Ovary (tissue), 10 donors: ENCODE measurements at places on chromosomes 12 and 14. TPM values are rescaled to one million over a fixed set of nuclear protein-coding genes. Genes with fewer than 3 reads are reported as not detected.

Gene SPIC
- 0.17 TPM for polyA plus RNA-seq

DNA sequence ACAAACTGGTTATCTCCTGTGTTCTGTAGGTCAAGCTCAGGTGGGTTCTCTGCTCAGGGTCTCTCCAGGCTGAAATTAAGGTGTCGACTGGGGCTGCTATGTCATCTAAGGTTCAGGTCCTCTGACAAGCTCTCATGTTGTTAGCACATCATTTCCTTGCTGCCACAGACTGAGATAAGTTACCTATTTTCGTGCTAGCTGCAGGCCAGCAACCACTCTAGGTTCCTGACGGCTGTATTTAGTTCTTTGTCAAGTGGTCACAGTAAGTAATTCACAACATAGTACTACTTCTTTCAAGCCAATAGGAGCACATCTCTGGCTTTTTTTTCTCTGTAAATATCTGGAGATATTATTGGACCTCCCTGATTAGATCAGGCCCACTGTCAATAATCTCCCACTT is 169.3 kb upstream of the CAND1 start:
- no peak overlapping the region for H3K27ac ChIP-seq
- H3K27me3 ChIP-seq, result no peaks in the 10 kb centered on the region
- DNase-seq, result no peak
- no peaks in the 10 kb centered on the region for H3K36me3 ChIP-seq
- no peak overlapping the region for H3K4me3 ChIP-seq

DNA sequence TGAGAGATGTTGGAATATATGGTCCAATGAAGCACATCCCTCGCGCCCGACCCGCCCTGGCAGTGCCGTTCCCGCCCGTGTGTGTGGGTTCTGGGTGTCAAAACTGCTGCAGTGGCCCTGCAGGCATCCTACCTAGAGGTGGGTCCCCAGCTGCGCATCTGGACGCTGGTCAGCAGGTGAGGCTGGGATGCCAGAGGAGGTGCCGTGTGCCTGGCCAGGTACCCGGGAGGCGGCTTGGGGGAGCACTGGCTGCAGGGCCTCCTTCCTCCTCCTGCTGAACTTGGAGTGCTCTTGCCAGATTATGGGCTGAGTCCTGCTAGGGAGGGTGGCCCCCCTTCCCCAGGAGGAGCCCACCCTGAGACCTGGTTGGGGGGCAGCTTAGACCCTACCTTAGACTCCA is 5.2 kb downstream of the MTA1 start:
- H3K36me3 ChIP-seq, result no peaks in the 10 kb centered on the region
- H3K4me3 ChIP-seq, result no peak overlapping the region
- H3K4me1 ChIP-seq, result peaks cover 19% of the 10 kb centered on the region
- no peak for DNase-seq
- H3K27me3 ChIP-seq, result no peaks in the 10 kb centered on the region

Gene ZNF410
- 37.0 TPM for polyA plus RNA-seq

Gene DCP1B
- polyA plus RNA-seq, result 22.9 TPM

- H3K4me1 ChIP-seq, result no peaks in the 10 kb centered on the region
- no peak for DNase-seq
- H3K4me3 ChIP-seq, result no peak overlapping the region
- H3K27me3 ChIP-seq, result no peaks in the 10 kb centered on the region
Observed at GRCh38 chr14:30204431-30204980, 276.9 kb upstream of the PRKD1 start.

DNA sequence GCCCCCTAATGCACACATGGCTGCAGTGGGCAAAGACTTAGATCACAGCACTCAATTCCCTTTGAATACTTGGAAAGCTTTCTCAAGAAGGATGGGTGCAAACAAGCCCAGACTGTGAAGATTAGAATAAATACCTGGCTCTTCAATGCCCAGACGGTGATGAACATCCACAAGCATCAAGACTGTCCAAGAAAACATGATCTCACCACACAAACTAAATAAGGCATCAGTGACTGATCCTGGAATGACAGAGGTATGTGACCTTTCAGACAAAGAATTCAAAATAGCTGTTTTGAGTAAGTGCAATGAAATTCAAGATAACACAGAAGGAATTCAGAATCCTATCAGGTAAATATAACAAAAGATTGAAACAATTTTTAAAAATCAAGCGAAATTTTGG is 43.8 kb upstream of the ZDHHC17 start:
- H3K27ac ChIP-seq, result no peak overlapping the region
- H3K4me1 ChIP-seq, result no peaks in the 10 kb centered on the region
- no peaks in the 10 kb centered on the region for H3K36me3 ChIP-seq
- H3K27me3 ChIP-seq, result no peaks in the 10 kb centered on the region

- no peak overlapping the region for H3K27ac ChIP-seq
- H3K36me3 ChIP-seq, result no peaks in the 10 kb centered on the region
- H3K27me3 ChIP-seq, result no peaks in the 10 kb centered on the region
- peaks cover 2% of the 10 kb centered on the region for H3K4me1 ChIP-seq
- DNase-seq, result no peak
Observed at GRCh38 chr14:80845856-80846255, 95.7 kb downstream of the CEP128 start.

Gene IQSEC3
- 1.8 TPM for polyA plus RNA-seq

GRCh38 chr14:62443796-62444195 is 601.5 kb downstream of the KCNH5 start:
- no peaks in the 10 kb centered on the region for H3K4me1 ChIP-seq
- DNase-seq, result no peak
- H3K4me3 ChIP-seq, result no peak overlapping the region
- no peaks in the 10 kb centered on the region for H3K36me3 ChIP-seq
- H3K27me3 ChIP-seq, result no peaks in the 10 kb centered on the region
- H3K27ac ChIP-seq, result no peak overlapping the region

DNA sequence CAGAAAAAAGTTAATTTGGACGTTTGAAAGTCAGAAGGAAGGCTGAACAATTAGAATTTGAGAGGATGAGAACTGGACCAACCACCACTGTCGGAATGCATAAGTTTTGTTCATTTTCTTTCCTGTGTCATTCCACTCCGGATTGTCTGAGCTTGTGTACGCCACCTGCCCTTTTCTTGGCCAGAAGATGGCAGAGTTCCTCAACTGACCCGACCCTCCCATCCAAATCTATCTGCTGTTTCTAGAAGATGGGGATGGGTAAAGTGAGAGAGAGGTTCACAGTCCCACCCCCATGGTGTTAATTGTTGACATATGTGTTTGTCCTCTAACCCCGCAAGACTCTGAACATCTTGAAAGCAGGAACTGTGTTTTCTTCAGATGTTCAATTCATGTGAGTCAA is 388.0 kb downstream of the VRK1 start:
- H3K27ac ChIP-seq, result no peak overlapping the region
- H3K4me3 ChIP-seq, result no peak overlapping the region
- no peaks in the 10 kb centered on the region for H3K36me3 ChIP-seq
- H3K27me3 ChIP-seq, result no peaks in the 10 kb centered on the region
- no peak for DNase-seq

Gene GPR65
- 0.19 TPM for polyA plus RNA-seq
